ENCODE measurements at places on chromosomes 1 and 21.

DNA sequence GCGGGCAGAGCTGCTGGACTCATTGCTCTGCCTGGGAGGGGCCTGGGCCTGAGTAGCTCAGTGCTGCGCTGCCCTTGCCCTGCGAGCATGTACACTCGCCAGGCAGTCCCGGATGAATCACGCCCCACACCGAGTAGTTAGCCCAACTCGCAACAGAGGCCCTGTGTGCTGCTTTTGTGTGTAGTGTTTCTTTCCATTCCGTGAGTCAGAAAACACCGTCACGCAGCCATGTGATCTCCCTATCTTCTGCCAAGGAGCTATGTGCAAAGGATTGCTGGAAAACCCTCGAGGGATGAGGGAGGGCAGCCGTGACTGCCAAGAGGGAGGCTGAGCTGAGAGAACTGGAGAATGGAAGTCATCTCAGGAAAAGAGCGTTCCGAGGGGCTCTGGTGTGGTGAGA lies 37.3 kb downstream of the NENF start:
- DNase-seq = no peak

- DNase-seq = no peak
Measured at GRCh38 chr21:37717534-37717933, 198.7 kb downstream of the KCNJ6 start.

- DNase-seq = no peak
Measured at GRCh38 chr1:228340686-228341449, 65.8 kb downstream of the TRIM11 start.

DNA sequence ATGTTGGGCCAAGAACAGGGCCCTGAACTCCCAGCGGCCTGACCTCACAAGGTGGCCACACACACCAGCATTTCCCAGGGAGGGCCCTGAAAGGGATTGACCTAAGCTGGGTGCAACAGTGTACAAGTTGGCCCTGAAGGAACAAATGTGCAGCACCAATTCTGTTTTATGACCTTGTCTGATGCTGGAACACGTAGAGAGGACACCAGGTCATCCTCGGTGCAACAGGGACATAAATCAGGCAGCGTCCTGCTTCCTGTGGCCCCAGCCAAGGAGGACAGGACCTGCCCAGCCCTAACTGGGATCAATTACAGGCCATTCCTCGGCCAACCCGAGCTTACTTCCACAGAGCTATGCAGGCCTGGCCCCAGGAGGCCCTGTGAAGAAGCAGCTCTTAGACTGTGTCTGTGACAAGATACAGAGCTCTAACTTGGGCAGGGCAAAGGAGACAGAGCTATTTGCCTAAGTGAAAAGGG lies 12.8 kb upstream of the PHC2 start:
- no peak for DNase-seq

DNA sequence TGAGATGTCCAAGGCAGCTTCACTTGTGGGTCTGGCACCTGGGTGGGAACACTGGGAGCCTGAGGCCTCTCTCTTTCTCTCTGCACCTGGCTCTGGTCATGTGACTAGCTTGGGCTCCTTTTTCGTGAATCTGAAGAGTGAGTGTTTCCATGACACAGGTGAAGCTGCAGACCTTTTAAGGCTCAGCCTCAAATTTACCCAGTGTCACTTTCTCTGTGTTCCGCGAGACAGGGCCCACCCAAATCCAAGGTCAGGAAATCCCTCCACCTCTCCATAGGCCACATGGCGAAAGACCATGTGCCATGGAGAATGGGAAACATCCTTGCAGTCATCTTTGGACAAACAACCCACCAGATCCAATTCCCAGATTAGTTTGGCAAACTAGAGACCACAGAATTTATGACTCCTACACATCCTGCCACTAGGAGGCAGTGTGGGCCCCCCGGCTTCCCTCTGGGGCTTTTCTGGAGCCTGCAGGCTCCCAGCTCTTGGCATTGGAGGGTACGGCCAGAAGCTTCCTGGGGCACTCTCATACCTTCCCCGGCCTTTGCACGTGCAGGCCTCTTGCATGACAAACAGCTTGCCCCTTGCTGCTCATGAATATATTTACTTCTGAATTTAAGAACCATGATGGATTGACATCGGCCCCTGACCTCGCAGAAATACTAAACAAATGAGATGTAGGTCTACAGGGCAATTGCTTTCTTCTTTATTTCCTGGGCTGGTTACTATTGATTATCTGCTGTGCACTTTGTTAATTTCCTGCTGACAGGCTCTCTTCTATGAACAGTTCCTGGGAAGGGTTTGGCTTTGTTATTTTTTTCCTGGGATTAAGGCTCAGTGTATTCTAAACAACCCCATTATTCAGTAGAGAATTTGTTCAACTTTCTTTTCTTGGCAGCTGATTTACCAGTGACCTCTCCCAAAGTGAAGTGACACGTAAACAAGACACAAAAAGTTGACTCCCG lies 180.7 kb downstream of the KAZN start:
- no peak for DNase-seq

DNA sequence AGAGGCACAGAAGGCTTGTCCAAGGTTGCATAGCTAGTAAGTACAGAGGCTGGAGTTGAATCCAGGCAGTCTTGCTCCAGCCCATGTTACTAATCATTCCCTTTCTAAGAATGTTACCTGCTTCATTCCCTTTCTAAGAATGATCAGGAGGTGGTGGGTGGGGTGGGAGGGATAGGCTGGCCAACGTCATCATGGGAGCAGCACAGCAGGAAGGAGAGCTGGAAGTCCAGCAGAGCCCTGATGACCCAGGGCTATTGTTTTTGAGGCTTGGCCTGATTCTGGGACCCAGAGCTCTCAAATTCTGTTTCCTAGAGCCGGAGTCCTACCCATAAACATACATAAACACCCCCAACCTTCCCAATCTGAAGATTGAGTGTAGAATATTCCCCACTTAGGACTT lies 11.8 kb upstream of the CSF1 start:
- DNase-seq = no peak

DNA sequence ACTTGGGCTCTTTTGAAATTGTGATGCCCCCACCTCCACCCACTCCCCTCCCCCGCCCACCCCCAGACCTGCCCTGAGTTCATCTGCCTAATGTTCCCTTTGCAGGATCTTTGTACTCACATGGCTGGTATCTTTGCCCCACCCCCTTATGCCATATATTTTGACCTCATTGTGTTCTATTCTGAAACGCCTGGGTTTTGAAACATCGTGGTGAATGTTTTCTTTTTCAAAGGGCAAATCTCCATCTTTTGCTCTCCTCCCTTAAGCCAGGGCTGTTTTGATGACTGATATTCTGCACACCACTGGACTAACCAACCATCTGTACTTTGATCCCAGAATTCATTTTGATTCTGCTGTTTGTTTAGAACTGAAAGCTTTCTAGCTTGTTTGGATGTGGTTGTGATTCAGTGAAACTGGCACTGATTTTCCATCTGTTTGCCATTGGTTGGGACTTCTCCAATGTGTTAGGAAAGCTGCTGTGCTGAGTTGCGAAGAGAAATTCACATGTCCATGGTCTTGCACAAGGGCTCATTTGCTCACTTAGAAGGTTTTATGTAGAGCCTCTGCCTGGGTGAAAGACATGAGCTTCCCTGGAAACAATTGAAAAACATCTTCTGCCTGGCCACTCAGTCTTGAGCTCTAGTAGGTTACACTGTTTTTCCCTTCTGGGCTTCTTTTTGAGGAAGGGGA lies 16.5 kb downstream of the SMAP2 start:
- DNase-seq = no peak

- DNase-seq = no peak
Measured at GRCh38 chr21:14959343-14959742, 105.5 kb downstream of the NRIP1 start.

DNA sequence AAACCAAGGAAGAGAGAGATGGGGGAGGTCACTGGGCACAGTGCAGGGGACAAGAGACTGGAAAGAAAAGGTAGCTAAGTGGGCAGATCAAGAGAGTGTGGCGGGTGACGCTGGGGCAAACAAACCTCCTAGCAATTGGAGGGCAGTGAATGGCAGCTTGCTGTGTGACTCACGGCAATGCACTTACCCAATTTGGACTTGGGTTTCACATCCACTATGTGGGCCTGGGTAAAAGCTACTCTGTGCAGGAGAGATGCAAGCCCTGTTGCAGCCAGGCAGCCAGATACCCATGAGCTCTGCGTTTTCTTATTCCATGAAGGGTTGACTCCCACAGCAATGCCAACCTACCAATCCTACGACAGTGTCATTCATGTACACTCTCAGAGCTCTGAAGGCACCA lies 9.5 kb downstream of the PLXNA2 start:
- no peak for DNase-seq

GRCh38 chr1:108117945-108118902 lies 81.9 kb downstream of the SLC25A24 start:
- no peak for DNase-seq

DNA sequence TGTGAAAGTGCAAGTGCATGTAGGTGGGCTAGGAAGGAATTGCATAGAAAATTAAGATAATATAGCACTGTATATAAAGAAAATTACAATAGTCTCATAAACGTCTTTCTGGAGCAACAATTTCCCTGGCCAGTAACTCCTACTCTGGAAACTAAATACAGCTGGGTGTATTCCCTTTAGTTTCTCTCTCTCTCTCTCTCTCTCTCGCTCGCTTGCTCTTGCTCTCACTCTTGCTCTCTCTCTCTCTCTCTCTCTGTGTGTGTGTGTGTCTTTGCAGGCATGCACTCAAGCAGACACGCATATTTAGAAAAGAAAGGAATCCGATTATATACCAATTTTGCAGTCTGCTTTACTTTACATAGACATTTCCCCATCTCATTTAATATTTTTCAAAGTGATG lies 14.7 kb downstream of the S100A10 start:
- DNase-seq = no peak

GRCh38 chr1:200856716-200857357 lies 15.9 kb upstream of the GPR25 start:
- DNase-seq = no peak

GRCh38 chr1:143680304-143680703 lies 291.5 kb downstream of the FAM72C start:
- DNase-seq = no peak

- DNase-seq = no peak
Measured at GRCh38 chr1:68495532-68495931, 1.4 kb downstream of the DEPDC1 start.

- no peak for DNase-seq
Measured at GRCh38 chr1:211843507-211844298, 13.1 kb upstream of the LPGAT1 start.

DNA sequence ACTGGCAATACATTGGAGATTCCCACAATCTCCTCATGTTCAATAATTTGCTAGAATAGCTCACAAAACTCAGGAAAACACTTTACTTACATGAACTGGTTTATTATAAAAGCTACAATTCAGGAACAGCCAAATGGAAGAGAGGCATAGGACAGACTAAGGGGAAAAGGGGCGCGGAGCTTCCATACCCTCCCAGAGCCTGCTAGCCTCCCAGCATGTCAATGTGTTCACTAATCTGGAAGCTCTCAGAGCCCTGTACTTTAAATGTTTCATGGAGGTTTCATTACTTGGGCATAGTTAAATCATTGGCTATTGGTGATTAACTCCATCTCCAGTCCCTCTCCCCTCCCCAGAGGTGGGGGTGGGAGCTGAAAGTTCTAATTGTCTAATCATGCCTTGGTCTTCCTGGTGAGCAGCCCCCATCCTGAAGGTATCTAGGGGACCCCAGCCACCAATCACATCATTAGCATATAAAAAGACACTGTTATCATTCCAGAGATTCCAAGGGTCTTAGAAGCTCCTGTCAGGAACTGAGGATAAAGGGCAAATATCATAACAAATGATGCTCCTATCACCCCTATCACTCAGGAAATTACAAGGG lies 10.9 kb upstream of the DMRTB1 start:
- DNase-seq = no peak

GRCh38 chr1:11788549-11789053 lies 17.2 kb downstream of the MTHFR start:
- DNase-seq = no peak
